ENCODE measurements at places on chromosomes 3 and 15. TPM values are rescaled to one million over a fixed set of nuclear protein-coding genes. Genes with fewer than 3 reads are reported as not detected.

GRCh38 chr3:98779541-98780335 lies 16.6 kb downstream of the ST3GAL6 start:
- no peaks in the 10 kb centered on the region for H3K36me3 ChIP-seq
- no peaks in the 10 kb centered on the region for H3K27me3 ChIP-seq
- H3K4me3 ChIP-seq = no peak overlapping the region
- H3K27ac ChIP-seq = peak overlapping the region; percentile 67
- peaks cover 40% of the 10 kb centered on the region for H3K4me1 ChIP-seq
- no peak for DNase-seq

Gene SCG3
- 10.0 TPM for polyA plus RNA-seq

Gene CPLX3
- polyA plus RNA-seq = not detected

Gene SLC25A20
- 54.7 TPM for polyA plus RNA-seq
